ENCODE measurements at places on chromosomes 5 and 9.

- no peak for DNase-seq
These were observed 857 bp downstream of the FAM169A start for GRCh38 chr5:74865256-74865803.

- no peak for DNase-seq
These were observed 1.3 kb downstream of the GNG10 start for GRCh38 chr9:111662576-111663300.

- DNase-seq, result no peak
These were observed 130.0 kb downstream of the CACNA1B start for GRCh38 chr9:138007566-138007917.

GRCh38 chr5:139131921-139132432 is 66.2 kb downstream of the SIL1 start:
- DNase-seq, result no peak

- DNase-seq, result peak; percentile 25
These were observed 27.8 kb downstream of the TNFSF15 start for GRCh38 chr9:114777821-114778609.

DNA sequence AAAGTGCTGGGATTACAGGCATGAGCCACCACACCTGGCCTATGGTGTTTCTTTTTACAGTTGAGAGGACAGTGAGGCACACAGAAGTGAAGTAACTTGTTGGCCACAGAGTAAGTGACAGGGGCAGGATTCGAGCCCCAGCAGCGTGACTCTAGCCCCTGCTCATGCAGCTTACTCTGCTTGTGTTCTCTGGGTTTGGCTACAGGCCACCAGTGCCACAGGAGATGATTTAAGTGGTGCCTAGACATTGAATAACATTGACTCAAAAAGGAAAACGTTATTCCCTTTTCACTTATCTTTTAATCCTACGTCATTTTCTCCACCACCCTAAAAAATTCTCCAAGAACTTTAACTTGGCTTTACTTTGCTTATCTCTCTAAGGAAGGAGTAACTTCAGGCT is 61.4 kb downstream of the SNX24 start:
- no peak for DNase-seq

- no peak for DNase-seq
These were observed 66.6 kb downstream of the DEPDC1B start for GRCh38 chr5:60633341-60633740.

GRCh38 chr9:14218253-14218652 is 95.7 kb downstream of the NFIB start:
- DNase-seq, result no peak

GRCh38 chr5:124614836-124615385 is 131.5 kb downstream of the ZNF608 start:
- DNase-seq, result no peak

DNA sequence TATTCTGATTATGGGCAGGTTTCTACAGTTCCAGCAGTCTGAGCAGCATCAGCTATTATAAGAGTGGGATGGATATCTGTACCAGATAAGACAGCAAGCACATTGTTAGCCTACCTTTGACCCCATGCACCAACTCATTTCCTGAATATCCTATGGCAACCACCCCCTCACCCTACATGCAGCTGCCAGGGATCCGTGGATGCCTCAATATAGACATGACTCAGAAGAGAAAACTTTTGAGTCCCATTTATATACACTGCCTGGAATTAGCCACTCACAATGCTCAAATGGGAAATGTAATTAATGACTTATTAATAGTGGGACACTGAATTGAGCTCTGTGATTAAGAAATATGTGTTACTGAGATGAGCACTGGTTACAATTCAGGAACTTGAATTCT is 124.4 kb downstream of the SSBP2 start:
- no peak for DNase-seq

- no peak for DNase-seq
These were observed 56.5 kb downstream of the SLC22A5 start for GRCh38 chr5:132425975-132426524.

DNA sequence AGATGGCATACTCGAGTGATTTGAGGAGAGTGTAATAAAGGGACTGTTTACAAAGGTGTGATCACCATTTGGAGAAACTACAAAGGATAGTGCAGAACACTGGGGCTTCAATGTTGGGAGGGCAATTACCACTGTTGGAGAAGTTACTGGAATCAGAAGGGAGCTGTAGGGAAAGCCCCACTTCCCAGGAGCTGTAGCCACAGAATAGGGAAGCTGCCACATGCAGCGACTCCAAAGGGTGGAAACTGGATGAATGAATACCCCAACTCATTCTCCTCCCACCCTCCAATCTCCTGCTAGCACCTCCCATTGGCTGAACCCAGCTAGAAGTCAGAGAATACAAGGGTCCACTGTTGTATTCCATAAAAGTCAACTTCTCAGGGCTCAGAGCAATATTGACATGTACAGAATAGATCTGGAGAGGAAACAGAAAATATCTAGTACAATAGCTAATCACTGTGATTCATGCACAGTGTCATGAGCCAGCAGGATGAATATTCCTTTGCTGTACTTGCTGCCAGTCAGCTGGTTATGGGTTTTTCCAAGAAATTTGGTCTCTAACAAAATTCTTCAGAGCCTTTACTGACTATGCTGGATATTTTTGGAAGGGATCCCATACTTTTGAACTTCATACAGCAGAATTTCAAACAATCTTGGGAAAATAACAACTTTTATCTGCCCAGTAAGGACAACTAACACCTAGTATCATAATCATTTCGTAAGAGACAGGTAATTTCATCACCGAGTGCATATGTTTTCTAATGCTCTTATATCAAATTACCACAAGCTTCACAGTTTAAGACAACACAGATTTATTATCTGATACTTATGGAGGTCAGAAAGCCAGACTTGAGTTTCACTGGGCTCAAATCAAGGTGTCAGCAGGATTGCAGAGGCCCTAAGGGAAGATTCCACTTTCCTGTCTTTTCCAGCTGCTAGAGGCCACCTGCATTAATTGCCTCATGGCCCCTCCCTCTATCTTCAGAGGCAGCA is 39.6 kb downstream of the PDCD1LG2 start:
- DNase-seq, result no peak

DNA sequence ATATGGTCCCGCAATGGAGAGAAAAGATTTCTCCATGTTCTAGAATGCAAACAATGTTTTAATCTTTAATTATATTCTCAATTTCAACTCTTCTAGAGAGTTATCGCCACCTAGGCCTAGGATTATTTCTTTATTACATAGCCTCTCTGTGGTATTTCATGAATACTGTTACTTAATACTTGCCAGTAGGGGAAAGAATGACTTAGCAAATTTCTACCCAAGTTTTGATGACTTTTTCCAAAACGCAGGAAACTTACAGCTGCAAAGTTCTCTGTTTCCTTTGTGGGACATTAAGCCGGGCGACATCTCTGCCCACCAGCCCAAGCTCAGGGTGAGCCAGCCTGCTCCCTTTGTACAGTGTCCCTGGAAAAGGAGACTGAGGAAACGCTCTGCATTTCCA is 73.8 kb downstream of the MED27 start:
- DNase-seq, result no peak

- no peak for DNase-seq
These were observed 159.7 kb upstream of the OTULINL start for GRCh38 chr5:14421851-14422250.

GRCh38 chr9:19411316-19411715 is 2.5 kb downstream of the ACER2 start:
- DNase-seq, result no peak

- DNase-seq, result no peak
These were observed 29.0 kb downstream of the ABLIM3 start for GRCh38 chr5:149170299-149170698.

- no peak for DNase-seq
These were observed 3.8 kb downstream of the FAM219A start for GRCh38 chr9:34454571-34455065.

- DNase-seq, result no peak
These were observed 176.9 kb downstream of the RAB3C start for GRCh38 chr5:58759745-58760144.

GRCh38 chr9:21031091-21031807 is at the start of gene HACD4:
Gene HACD4 (minus strand): TSS chr9:21031640. CDS start chr9:21031590, 50 bp downstream.
- DNase-seq, result peak; percentile 37

DNA sequence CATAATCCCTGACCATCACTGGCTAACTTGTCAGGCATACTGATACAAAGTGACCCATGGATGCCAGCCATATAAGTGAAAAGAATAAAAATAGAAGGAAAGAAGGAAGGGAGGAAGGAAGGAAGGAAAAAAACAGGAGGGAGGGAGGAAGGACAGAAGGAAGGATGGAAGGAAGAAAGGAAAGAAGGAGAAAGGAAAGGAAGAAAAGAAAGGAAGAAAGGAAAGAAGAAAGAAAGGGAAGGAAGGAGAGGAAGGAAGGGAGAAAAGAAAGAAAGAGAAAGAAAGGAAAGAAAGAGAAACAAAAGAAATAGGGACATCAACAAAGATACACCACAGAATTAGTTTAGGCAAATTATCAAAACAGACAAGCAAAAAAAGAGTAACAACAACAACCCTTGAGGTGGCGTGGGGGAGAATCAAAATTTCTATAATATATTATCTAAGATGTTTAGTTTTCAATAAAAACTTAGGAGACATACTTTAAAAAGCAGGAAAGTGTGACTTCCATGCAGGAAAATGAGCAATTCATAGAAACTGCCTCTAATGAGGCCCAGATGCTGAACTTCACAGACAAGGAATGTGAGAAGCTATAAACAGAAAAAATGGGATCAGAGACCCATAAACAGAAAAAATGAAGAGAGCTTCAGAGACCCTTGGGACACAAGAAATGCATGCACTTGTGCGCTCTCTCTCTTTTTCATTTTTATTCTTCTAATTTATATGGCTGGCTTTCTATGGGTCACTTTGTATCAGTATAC is 96.1 kb upstream of the NFIL3 start:
- DNase-seq, result no peak

GRCh38 chr9:18849270-18849669 is 183.7 kb downstream of the SAXO1 start:
- no peak for DNase-seq

GRCh38 chr9:7405924-7406604 is 393.5 kb downstream of the DMAC1 start:
- DNase-seq, result no peak

GRCh38 chr9:10268531-10269485 is 344.0 kb downstream of the PTPRD start:
- no peak for DNase-seq

DNA sequence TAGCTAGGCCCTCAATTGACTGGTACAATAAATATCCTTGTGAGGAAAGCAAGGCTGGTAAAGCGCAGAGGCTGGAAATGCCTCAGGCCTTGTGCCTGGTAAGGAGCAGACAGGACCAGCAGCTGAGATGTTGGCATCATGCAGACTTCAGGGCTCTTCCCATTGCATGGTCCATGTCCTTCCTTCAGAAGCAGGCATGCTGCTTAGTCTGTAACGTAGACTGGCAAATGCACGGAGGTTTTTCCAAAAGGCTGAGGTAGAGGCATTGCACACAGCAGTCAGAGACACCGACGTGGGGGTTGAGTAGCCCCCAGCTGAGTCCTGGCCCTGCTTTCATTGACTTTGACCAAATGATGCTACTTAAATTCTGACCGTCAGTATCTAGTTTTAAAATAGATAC is 87.1 kb downstream of the ADRB2 start:
- no peak for DNase-seq

DNA sequence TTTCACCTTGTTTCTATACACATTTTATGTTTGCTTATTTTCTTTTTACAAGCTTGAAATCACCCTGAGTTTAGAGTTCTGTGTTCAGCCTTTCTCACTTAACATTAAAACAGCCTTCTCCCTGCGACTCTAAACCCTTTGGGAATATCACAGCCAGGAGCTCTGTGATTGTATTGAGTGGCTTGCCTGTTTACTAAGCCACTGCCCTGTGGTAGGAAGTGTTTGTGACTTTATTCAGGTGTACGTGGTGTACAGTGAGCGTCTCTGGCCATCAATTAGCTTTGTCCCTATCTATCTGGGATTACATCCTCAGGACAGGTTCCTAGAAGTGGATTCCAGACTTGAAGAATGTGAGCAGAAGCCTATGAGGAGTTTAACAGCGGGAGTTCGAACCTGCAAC is 11.0 kb upstream of the NEURL1B start:
- no peak for DNase-seq

DNA sequence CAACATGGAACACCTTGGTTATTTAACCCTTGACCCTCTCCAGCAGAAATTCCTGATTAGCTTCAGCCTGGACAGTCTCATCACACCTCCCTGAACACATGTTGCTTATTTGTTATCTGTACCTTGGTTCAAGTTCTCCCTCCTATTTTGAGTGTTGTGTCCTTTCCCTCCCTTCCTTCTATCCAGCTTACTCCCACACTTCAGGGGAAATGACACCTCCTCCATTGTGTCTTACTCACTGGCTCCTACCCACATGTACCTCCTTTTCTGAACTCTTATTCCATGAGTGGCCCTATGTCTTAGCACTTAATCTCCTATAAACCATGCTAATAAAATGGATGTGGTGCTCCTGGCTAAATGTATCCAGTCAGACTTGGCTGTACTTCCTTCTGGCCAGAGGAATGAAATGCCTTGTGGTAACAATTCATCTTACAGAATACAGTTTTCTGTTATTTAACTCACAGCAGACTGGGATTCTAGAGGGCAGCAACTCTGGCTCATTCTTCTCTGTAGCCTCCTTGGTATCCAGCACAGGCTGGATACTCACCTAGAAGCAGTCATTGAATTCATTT is 11.2 kb downstream of the LIX1 start:
- DNase-seq, result no peak

DNA sequence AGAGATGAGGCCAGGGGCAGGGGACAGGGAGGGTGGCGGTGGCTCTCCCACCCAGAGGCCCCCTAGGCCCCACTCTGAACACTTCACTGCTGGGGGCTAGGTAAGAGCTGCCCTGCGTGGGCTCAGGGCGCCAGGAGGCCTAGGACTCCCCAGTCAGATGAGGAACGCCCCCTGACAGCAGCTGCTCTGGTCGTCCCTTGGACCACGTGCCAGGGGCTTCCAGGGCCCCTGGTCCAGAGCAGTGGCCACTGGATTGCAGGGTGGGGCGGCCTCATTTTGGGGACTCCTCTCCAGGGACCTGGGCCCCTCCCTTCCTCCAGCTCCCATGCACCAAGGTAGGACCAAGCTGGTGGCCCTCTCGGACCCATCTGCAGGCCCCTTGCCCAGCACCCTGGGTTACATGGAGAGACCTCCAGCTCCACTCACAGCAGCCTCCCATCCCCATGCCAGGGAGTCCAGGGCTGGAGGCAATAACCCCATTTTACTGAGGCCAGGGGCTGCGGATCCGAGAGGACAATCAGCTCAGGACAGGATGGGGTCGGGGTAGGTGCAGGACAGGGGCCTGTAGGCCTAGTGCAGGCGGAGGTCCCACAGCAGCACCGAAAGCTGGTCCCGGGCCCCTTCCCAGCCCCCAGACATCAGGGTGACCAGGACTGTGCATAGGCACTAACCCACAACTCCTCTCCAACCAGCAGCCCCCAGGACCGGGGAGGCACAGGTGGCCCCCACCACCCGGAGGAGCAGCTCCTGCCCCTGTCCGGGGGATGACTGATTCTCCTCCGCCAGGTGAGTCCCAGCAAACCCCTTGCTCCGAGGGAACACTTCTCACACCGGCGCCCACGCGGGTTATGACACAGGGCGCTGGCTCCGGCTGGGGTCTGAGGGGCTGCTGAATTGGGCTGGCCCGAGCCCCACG is 1.5 kb downstream of the EGFL7 start:
- DNase-seq, result no peak

Data from stimulated activated CD4-positive, alpha-beta T cell treated with anti-CD3 and anti-CD28 coated beads, Interleukin-1b, Interleukin-23, amount 100 ng/mL, for 1 hour (primary cell).